Fibroblast of lung (primary cell): ENCODE measurements at places on chromosomes 11 and 22. TPM values are rescaled to one million over a fixed set of nuclear protein-coding genes. Genes with fewer than 3 reads are reported as not detected.

APOA5 gene
- not detected in 2 replicates for total RNA-seq

RAB38 gene
- total RNA-seq: 4.9 and 10.1 TPM in 2 replicates

KCTD14 gene
- 0.33 and 0.77 TPM in 2 replicates for total RNA-seq

DNA sequence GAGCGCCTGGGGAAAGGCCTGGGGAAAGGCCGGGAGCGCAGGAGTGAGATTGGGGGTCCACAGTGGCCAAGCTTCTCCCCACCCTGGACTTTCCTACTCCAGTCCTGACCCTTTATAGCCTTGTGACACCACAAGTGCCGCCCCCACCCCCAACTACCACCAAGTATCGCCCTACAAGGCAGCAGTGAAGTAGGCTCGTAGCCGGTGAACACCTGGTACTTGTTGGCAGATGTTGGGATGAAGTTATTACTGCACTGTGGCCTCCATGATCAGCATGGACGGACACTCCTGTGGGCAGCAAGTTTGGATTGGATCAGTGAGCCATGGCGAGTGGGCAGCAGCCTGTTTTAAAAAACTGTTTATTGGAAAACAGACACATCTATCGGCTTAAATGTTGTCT lies 45.0 kb downstream of the EIF3F start:
- H3K4me1 ChIP-seq: peaks cover 2% of the 10 kb centered on the region
- DNase-seq: no peak
- no peak overlapping the region for H3K4me3 ChIP-seq
- no peaks in the 10 kb centered on the region for H3K27me3 ChIP-seq
- no peaks in the 10 kb centered on the region for H3K36me3 ChIP-seq

- no peak within 1 kb of the TSS for H3K4me3 ChIP-seq
- H3K27ac ChIP-seq: no peak within 1 kb of the TSS
- DNase-seq: no peak
- peaks cover 7% of the 10 kb centered on the region for H3K4me1 ChIP-seq
- no peaks in the 10 kb centered on the region for H3K27me3 ChIP-seq
Observed at GRCh38 chr22:39570665-39571064, at the start of gene CACNA1I. TSS of gene CACNA1I (plus strand) at chr22:39570753. CDS start at chr22:39570753, 0 bp downstream.

DNA sequence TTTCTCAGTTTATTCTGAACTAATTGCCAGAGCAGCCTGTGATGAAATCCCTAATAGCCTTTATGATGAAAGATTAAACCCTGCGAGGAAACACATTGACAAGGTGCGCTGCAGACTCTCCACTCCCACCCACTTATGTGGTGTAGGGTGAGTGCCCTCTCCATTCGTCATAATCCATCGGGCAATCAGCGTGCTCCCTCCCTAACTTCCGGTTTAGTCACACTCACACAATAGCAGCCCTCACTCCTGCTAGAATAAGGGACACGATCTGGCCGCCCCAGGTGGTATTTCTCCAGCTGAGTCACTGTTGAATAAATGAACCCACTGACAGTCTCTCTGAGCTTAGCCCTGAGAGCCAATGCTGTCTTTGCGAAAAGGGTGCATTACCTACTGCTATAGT lies 188.3 kb downstream of the OPCML start:
- no peak overlapping the region for H3K27ac ChIP-seq
- no peaks in the 10 kb centered on the region for H3K4me1 ChIP-seq
- DNase-seq: peak; percentile 92
- no peaks in the 10 kb centered on the region for H3K27me3 ChIP-seq
- no peak overlapping the region for H3K4me3 ChIP-seq

C11orf16 gene
- not detected in 2 replicates for total RNA-seq

SIK2 gene
- total RNA-seq: 11.0 and 16.3 TPM in 2 replicates

NFAM1 gene
- 0.17 TPM in 1 of 2 replicates, not detected in the other for total RNA-seq

POU2AF2 gene
- total RNA-seq: not detected in 2 replicates

TEX12 gene
- 0.17 TPM in 1 of 2 replicates, not detected in the other for total RNA-seq

CRYBB2 gene
- total RNA-seq: not detected in 2 replicates

DNA sequence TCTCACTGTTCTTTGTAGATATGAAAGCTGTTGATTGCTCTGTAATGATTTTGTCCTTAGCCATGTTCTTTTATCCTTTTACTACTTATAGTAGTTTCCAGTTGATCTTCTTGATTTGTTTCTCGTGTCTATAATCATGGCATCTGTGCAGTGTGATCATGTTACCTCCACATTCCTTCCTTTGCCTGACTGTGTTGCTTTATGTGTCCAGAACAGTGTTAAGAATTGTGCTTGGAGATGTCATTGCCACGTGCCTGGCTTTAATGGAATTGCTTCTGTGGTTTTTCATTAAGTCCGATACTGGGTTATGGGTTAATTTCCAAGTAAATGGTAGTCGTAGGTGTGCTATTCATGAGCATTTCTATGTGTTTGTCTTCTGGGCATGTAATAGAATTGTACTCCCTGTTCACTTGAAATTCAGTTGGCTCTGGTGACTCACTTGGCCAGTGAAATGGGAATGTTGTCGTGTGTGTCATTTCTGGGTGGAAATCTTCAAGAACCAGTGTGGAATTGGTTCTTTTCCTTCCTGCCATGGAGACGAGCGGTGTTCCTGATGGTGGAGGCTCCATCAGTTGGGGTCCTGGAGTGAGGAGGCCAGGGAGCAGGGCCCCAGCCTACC lies 6.8 kb downstream of the GTSE1 start:
- peak; percentile 49 for DNase-seq
- H3K4me1 ChIP-seq: peaks cover 2% of the 10 kb centered on the region
- H3K27me3 ChIP-seq: no peaks in the 10 kb centered on the region
- peak overlapping the region; percentile 51 for H3K27ac ChIP-seq

GRCh38 chr11:117809236-117810055 lies 12.4 kb upstream of the DSCAML1 start:
- H3K27ac ChIP-seq: no peak overlapping the region
- no peaks in the 10 kb centered on the region for H3K36me3 ChIP-seq
- peaks cover 4% of the 10 kb centered on the region for H3K27me3 ChIP-seq
- H3K4me3 ChIP-seq: no peak overlapping the region

GRCh38 chr11:119536801-119537200 lies 113.8 kb upstream of the THY1 start:
- H3K4me1 ChIP-seq: no peaks in the 10 kb centered on the region
- no peaks in the 10 kb centered on the region for H3K36me3 ChIP-seq
- H3K27me3 ChIP-seq: peaks cover 18% of the 10 kb centered on the region
- no peak for DNase-seq
- H3K27ac ChIP-seq: no peak overlapping the region

OR10A3 gene
- 0.17 TPM in 1 of 2 replicates, not detected in the other for total RNA-seq

PKDREJ gene
- total RNA-seq: under 0.01 TPM in 2 replicates

DNA sequence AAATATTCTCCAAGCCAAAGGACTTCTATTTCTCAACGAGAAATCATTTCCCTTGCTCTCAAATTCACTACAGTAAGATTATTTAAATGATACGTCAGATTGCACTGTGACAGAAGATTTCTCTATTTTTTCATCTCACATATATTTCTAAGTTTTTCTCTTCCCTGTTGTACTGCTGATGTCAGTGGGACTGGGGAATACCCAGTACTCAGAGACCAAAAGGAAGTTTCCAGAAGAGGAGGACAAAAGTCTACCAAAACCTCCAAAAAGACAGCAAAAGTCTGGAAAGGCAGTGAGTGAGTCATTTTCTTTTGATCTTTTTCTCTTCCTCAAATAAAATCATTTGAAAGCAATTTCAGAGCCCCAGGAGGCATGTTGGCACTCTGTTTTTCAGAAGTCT lies 149.8 kb upstream of the PITPNB start:
- DNase-seq: peak; percentile 32
- no peaks in the 10 kb centered on the region for H3K4me1 ChIP-seq
- no peak overlapping the region for H3K4me3 ChIP-seq
- H3K27ac ChIP-seq: no peak overlapping the region
- H3K36me3 ChIP-seq: no peaks in the 10 kb centered on the region

DNA sequence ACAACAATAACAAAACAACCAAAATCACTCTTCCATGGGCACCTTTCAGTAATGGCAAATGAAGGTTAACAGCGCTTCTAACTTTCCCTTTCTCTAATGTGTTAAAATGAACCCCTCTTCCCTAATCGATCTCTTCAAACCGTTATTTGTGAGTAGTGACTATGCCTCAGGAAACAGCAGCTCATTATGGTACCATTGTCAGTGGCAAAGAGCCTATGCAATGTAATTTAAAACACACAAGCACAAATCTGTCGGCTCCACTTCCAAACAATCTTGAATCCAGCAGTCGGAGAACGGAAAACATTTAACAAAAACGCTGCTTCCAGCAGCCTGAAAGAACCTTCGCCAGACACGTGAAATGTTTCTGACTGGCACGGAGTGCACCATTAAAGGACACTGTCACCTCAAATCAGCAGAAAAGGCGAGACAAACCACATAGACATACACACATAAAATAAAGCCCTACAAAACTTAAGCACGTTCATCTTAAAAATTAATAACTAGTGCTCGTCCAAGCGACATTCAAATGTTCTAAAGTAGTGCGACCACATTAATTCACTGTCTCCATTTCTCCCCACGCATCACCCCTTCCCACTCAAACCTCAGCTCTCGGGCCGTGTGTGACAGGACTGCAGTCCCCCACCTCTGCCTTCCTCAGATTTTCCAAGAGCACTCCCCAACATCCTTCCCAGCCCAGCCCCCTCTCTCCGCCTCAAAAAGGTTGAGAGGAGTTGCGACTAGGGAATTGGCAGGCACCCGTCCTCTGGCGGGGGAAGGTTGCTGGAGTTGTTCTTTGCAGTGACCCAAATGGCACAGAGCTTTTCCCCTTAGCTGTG lies 748 bp downstream of the RAB30 start:
- peaks cover 3% of the 10 kb centered on the region for H3K36me3 ChIP-seq
- peaks cover 10% of the 10 kb centered on the region for H3K4me1 ChIP-seq
- no peaks in the 10 kb centered on the region for H3K27me3 ChIP-seq
- H3K4me3 ChIP-seq: peak overlapping the region; percentile 84
- DNase-seq: no peak

- H3K27ac ChIP-seq: no peak overlapping the region
- peaks cover 2% of the 10 kb centered on the region for H3K4me1 ChIP-seq
- DNase-seq: peak; percentile 39
- H3K27me3 ChIP-seq: no peaks in the 10 kb centered on the region
Observed at GRCh38 chr11:120563703-120564572, 52.4 kb downstream of the GRIK4 start.

PHETA2 gene
- 20.0 and 24.9 TPM in 2 replicates for total RNA-seq

DNA sequence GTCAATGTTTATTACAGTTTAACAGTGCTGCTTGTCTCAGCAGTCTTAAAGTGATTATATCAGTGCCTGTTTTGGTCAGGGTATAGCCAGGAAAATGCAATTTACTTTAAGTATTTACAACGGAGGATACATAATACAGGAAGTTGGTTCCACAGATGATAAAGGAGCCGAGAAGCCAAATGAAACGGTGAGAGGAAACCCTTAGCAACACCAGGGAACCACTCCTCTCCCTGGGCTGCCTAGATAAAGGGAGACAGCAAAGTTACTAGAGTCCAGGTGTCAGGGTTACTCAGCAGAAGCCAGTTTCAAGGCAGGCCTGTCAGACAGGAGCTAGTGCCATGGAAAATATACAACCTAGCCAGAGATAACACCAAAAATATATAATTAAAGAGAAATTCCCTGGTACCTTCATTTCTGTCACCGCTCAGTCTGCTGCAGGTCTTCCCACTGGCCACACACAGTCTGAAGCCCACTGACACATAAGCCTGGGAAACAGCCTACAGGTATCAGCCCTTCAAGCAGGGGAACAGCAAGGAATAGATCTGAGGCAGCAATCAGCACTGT lies 55.5 kb downstream of the FAM76B start:
- no peak overlapping the region for H3K4me3 ChIP-seq
- H3K27me3 ChIP-seq: no peaks in the 10 kb centered on the region
- no peaks in the 10 kb centered on the region for H3K36me3 ChIP-seq
- no peaks in the 10 kb centered on the region for H3K4me1 ChIP-seq
- no peak overlapping the region for H3K27ac ChIP-seq

SPON1 gene
- total RNA-seq: 3.5 and 30.6 TPM in 2 replicates

GRCh38 chr11:22656130-22656529 lies 10.3 kb upstream of the GAS2 start:
- no peaks in the 10 kb centered on the region for H3K36me3 ChIP-seq
- no peak overlapping the region for H3K4me3 ChIP-seq
- H3K27me3 ChIP-seq: no peaks in the 10 kb centered on the region
- no peaks in the 10 kb centered on the region for H3K4me1 ChIP-seq
- no peak overlapping the region for H3K27ac ChIP-seq
- DNase-seq: peak; percentile 11

DNA sequence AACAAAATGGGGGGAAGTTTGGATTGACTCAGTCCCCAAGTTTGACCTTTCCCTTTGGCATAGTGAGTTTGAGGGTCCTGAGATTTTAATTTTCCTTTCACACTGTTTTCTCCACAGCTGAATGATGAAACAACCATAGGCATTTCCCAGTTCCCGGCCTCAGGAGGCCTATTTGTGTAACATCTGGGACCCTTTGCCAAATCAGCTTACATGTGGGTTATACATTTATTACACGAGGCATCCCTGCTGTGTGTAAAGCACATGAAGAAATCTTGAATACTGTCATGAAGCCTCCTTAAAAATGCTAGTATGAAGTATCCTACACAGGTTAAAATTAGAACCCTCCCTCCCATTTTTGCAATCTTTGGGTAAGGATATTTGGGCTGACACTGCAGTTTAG lies 44.6 kb upstream of the SPON1 start:
- DNase-seq: no peak
- H3K4me3 ChIP-seq: no peak overlapping the region
- H3K4me1 ChIP-seq: no peaks in the 10 kb centered on the region
- H3K36me3 ChIP-seq: no peaks in the 10 kb centered on the region
- peaks cover 4% of the 10 kb centered on the region for H3K27me3 ChIP-seq
- H3K27ac ChIP-seq: no peak overlapping the region

MS4A3 gene
- not detected in 2 replicates for total RNA-seq

DNA sequence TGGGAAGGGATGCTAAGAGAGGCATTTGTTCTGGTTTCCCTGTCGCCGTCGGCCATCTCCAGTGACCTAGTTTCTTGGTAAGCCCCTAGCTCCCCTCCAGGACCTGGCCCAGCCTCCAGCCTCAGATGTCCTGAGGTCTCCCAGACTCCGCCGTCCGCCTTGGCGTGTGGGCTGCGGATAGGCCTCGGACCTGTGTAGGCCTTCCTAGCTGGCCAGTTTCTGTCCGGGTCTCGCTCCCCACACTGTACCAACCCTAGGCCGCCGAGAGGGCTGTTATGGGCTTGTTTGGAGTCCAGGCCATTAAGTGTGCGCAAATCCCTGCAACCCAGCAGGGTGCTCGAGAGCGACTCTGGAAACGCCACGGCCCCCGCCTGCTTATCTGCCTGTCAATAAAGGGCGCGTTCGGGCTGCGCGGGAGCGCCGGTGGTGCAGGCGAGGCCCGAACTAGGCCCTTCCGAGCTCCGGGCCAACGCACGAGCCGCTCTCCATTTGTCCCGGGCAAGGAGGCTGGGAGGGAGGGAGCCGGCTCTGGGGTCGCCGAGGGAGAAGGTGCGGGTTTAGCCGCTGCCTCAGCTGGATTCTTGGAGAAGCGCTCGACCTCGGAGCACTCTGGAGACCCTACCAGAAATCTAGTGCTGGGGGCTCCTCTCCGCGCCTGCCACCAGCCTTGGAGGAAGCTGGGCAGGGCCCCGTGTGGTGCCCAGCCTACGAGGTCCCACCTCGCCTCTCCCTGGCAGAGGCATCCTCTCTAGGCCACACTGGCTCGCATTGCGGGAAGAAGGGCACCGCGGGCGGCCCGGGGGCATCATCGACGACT lies 8.7 kb upstream of the PAX6 start:
- H3K27ac ChIP-seq: no peak overlapping the region
- H3K36me3 ChIP-seq: no peaks in the 10 kb centered on the region
- no peaks in the 10 kb centered on the region for H3K4me1 ChIP-seq
- no peak for DNase-seq

GRCh38 chr22:43985532-43985931 lies 30.3 kb downstream of the SAMM50 start:
- H3K27ac ChIP-seq: no peak overlapping the region
- peaks cover 6% of the 10 kb centered on the region for H3K36me3 ChIP-seq
